Left ventricle myocardium superior (tissue), 1 donor: ENCODE measurements at places on chromosomes 4 and X. TPM values are rescaled to one million over a fixed set of nuclear protein-coding genes. Genes with fewer than 3 reads are reported as not detected.

DNA sequence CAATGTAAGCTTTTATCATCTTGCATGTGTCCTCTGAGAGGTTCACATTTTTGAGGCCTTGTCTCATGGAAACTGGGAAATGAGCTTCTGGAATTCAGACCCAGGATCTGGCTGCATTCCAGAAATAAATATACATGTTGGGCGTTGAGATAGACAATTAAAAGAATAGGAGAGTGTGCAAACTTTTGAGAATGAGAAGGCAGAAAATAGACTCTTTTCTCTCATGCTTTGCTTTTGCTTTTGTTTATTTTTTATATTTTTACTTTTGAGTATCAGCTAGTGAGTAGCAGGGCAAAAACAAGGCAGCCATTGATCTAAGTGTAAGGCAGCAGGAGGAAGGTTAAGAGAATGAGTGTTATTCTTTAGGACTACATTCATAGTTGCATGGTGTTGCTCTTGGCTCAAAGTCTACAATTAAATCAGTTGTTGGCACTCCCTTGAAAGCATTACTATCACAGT, 12.4 kb downstream of the SHROOM3 start:
- no peak for DNase-seq

DNA sequence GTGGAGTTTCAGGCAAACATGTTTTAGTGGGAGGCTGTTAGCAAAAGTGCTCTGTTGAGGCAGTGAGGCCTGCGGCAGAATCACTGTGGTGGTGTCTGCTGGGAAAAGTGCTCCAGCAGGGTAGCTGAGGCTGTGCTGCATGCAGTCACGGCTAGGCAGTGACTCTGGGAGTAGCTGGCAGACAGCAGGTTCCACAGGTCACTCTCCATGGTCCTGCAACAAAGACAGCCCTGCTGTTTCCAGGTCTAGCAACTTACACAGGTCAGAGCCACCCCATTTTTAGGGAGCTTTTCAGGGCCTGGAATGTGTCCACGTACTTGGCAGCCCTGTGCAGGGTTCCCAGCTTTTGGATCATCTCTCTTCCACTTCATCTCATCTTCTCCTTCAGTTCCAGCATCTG, 184.3 kb downstream of the NAA11 start:
- no peak for DNase-seq

DNA sequence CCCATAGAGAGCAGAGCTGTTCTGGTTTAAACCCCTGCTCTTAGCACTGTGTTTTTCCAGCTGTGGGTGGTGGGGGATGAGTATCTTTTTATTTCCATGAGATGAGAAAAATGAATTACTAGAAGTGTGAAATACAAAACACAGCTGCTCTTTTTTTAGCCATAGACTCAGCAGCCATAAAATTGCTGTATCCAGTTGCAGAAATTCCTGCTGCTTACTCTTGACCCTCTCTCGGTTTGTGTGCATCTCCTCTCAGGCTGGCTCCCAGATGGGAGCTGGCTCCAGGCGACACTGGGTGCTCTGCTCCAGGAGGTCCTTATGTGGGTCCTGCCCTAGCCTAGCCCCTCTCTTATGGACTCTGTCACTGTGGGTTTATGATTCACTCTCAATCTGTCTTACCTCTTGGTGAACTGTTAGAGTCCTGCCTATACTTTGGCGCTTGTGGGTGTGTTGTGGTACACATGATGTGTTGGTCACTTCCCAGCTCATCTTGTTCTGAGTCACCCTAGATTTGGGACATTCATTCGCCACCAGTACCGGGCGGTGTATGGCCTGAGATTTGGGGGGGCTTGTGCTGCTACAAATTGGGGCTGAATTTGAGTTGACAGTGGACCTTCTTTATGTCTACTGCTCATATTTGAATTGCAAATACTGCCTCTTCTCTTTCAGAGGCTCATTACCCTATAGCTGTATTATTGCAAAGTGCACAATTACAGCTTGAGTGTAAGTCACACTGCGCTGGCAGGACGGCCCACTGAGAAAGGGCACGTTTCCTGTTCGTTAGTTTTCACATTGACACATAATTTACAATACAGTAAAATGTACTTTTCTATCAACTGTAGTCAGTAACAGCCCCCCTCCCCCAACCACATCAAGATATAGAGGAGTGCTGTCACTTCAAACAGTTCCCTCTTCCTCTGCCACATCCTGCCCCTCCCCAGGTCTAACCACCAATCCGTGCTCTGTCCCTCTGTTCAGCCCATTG, 46.9 kb upstream of the MSANTD1 start:
- DNase-seq: no peak

DNA sequence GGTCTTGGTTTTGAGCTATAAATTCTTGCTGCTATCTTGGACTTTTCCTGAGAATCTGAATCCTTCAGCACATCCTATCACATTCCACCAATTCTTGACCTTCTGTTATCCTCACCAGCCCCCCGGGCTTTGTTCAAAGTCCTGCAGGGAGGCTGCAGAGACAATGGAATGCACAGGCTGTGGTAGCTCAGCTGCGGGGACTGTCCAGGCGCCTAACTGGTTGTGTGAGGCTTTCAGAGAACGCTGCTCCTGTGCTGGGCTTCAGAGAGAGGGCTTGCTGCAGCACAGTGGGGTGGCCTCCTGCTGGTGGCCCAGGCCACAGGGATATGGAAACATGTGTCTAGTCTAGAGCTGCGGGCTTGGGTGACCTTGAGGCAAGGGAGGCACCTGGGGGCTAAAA, 196.3 kb upstream of the GATB start:
- peak; percentile 34 for DNase-seq

The FAT4 gene
- 6.1 TPM for total RNA-seq

The SSX4B gene
- not detected for total RNA-seq
